ENCODE measurements at places on chromosomes 4 and X.

- no peak for DNase-seq
Observed at GRCh38 chrX:22171287-22172060, 101.2 kb upstream of the CBLL2 start.

DNA sequence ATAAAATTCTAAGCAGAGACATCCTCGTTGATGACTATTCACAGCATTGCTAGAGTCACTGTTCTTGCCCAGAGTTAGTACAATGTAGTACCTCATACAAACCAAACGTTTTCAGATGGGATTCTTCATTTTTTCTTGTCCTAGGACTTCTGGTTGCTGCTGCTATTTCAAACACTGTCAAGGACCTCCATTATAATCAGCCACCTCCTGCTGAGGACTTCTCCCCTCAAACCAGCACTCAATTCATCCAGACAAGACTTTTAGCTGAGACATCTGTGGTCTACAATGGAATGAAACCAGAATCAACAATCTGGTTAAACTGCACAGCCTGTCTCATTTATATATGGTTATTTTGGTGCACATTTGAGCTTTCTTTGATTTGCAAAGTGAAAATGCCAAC, 1008.8 kb downstream of the STPG2 start:
- DNase-seq, result no peak

DNA sequence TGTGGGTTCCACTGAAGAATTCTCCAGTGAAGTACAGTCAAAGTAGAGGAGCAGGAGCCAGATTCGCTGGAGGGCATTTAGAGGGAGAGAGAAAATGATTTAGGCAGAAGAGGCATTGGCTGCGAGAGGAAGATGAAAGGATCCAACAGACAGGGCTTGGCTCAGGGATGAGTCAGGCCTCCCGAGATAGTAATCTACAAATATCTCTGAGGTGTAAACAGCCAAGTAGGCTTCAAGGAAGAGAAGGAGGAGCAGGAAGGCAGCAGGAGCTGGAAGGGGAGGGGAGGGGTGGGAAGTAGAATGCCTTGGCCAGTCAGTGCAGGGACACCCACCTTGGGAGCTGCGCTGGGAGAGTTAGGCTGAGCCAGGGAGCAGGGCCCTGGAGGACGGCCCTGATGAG, 55.5 kb downstream of the PJA1 start:
- DNase-seq, result no peak

GRCh38 chr4:54539500-54540029, 118.2 kb upstream of the KIT start:
- DNase-seq, result no peak

DNA sequence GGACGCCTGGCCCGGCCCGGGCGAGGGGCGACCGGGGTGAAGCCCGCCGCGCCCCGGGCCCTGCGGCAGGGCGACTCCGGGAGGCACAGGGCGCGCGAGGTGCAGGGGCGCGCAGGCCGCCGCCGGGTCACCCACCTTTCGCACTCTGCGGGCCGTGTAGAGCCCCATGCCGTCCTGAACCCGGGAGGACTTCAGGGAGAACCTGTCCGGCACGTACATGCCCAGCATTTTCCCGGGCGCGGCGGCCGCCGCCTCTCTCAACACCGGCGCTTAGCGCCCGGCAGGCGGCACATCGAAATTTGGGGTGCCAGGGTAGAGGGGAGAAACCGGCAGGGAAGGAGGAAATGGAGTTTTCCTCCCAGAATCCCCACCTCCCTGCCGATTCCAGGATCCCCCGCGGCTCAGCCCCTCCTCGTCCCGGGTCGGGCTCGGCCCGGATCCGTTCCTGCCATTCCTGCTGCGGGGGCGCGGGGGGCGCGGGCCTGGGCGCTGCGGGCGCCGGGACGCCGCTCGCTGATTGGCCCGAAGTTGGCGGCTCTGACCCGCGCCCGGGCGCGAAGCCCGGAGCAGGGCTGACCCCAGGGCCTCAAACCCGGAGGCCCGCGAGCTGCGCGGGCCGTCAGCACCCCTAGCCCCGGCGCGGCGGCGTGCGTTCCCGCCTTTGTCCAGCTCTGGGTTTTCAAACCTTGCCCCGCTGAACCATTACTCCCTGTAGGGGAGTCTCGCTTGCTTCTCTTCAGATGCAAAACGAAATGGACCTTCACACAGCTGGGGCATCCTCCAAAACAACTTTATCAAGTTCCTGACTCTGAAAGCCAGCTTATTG, at the start of gene PRDM5:
Gene PRDM5 (minus strand): TSS at position 346 of the 826 bp plus-strand sequence. CDS start 118 bp downstream, at position 228.
- DNase-seq, result peak; percentile 16

DNA sequence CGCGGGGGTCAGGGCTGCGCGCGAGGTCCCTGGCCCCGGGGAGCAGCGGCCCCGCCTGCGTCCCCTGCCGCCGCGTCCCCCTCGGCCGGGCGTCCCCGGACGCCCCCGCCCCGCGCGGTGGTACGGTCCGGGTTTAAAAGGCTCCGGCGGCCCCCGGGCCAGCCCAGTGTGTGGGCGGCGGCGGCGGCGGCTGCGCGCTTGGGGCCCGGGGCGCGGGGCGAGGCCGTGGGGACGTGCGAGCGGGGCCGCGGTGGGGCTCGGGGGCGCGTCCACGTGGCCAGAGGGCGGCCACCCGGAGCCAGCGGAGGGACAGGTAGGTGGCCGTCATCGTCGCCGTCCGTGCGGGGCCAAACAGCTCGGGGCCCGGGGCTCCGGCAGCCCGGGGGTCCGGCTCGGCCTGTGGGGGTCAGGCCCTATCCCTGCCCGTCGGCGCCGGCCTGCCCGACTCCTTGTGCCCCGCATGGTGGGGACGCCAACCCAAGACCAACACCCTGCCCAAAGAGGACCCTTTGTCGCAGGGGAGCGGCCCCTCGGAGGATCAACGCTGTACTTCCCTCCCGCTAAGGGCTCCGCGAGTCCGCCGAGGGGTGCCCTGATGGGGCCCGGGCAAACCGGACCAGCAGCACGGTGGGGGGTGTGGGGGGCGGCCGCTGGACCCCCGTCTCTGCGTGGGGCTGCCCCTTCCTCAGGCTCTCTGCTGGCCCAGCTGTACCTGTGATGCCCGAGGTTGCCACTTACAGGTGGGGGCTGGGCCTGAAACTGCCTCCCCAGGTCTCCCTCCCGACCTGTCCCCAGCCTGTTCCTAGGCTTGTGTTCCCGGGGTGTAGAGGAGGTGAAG, at the start of gene PLXNA3:
Gene PLXNA3 (plus strand): TSS at position 166 of the 838 bp plus-strand sequence. CDS start 1,903 bp downstream, outside the sequence.
- peak; percentile 67 for DNase-seq

DNA sequence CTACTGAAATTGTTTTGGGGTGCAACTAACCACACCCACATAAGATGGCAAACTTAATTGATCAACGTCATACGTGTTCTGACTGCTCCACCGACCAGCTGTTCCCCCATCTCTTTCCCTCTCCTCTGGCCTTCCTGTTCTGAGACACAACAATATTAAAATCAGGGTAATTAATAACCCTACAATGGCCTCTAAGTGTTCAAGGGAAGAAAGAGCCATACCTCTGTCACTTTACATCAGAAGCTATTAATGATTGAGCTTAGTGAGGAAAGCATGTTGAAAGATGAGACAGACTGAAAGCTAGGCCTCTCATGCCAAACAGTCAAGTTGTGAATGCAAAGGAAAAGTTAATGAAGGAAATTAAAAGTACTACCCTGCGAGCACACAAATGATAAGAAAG, 173.9 kb upstream of the FTHL17 start:
- no peak for DNase-seq

DNA sequence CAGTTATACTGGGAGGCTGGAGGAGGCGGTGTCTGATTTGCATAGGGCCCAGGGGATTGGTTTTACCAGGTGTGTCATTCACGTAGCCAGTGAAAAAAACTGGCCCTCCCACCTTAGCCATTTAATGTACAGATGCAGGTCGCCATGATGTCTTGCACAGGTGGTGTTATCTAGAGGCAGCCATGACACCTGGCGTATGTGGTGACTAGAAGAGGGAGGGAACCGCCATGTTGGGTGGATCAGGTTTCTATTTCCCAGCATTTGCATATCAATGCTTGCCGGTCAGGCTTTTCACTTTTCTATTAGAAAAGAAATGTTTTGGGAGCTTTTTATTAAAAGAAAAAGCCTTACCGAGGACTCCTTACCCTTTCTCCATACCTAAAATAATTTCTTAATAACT, 523.4 kb downstream of the ADGRL3 start:
- DNase-seq, result no peak

DNA sequence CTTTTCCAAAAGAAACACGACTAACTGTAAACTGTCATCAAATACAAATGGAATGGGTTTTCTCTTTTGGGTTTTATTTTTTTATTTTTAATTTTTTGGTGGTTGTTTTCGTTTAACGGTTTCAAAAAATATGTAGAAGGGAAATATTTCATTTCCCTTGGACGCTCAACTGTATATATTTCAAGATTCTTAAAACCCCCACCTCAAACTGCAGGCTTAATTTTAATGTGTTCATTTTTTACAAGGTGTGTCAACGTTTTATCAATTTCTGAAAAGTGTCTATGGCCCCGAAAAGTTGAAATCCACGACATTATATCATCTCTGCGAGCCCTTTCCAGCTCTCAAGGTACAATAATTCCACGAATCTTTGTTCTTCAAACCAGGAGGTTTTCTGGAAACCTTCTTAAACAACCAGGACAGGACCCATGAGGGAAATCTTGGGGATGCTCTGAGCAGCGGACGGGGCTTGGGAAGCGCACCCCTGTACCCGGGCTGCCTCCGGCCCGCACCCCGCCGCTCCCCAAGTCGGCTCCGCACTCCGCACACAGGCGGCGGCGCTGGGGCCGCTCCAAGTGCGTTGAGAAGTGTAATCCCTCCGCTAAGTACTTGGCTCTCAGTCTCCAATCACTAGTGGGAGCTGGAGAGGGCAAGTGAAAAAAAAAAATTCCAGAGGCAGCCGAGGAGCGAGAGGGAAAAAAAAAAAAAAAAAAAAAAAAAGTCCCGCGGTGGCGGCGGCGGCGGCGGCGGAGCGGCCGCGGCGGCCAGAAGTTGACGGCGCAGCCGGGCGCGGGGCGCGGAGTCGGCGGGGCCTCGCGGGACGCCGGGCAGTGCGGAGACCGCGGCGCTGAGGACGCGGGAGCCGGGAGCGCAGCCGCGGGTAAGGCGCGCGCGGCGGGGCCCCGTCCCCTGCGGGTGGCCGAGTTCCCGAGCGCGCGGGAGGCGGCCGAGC, at the start of gene BMPR1B:
Gene BMPR1B (plus strand): TSS at position 764 of the 949 bp plus-strand sequence. CDS start 346,470 bp downstream, outside the sequence.
- DNase-seq, result no peak

- no peak for DNase-seq
Observed at GRCh38 chr4:71945791-71946190, 86.0 kb upstream of the NPFFR2 start.

GRCh38 chrX:105314458-105314857, 94.0 kb upstream of the TEX13A start:
- DNase-seq, result no peak

Data from GM06990 (cell line).